RWPE2 (cell line): ENCODE measurements at places on chromosomes 6 and 20.

DNA sequence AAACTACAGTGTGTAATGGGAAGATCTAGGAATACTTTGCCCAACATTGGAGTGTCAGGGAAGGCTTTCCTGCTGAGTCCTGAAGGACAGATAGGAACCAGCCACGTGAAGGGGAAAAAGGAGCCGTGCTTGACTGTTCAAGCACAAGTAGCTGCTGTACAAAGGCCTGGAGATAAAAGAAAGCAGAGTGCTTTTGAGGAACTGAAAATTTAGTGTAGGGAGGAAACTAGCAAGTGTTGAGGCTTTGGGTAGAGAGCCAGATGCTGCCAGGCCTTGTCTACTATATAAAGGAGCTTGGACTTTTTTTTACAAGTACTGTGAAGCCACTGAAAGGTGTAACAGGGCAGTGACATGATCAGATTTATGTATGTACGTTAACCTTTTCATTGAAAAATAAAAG, 39.0 kb downstream of the DSE start:
- no peak for DNase-seq
- no peaks in the 10 kb centered on the region for H3K27me3 ChIP-seq
- H3K36me3 ChIP-seq, result peaks cover 14% of the 10 kb centered on the region
- H3K27ac ChIP-seq, result no peak overlapping the region
- H3K4me1 ChIP-seq, result peaks cover 16% of the 10 kb centered on the region

DNA sequence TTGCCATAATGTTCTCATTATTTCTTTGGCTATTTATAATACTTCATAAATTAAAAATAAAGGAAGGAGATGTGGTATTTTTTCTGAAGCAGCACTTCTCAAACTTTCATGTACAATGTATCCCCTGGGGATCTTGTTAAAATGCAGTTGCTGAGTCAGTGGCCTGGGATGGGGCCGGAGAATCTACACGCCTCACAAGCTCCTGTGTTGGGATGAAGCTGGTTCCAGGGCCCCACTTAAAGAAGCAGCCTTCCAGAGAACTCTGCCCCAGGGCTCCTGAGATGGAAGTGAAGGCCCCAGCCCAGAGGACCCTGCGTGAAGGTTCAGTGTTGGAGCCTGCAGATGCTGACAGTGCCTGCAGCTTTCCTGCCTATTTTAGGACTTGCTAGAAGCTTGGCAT, 40.1 kb upstream of the SLC23A2 start:
- no peak for DNase-seq
- H3K36me3 ChIP-seq, result no peaks in the 10 kb centered on the region
- no peak overlapping the region for H3K4me3 ChIP-seq
- H3K27ac ChIP-seq, result no peak overlapping the region
- no peaks in the 10 kb centered on the region for H3K27me3 ChIP-seq

GRCh38 chr6:143248359-143248758, 187.7 kb downstream of the AIG1 start:
- no peak overlapping the region for H3K4me3 ChIP-seq
- no peaks in the 10 kb centered on the region; the same call in 1 of the 2 replicates for H3K36me3 ChIP-seq
- no peak overlapping the region for H3K27ac ChIP-seq
- no peaks in the 10 kb centered on the region for H3K4me1 ChIP-seq

- H3K27ac ChIP-seq, result no peak overlapping the region
- DNase-seq, result no peak
- no peak overlapping the region for H3K4me3 ChIP-seq
- no peaks in the 10 kb centered on the region for H3K27me3 ChIP-seq
- H3K4me1 ChIP-seq, result no peaks in the 10 kb centered on the region
Measured at GRCh38 chr6:148461986-148462577, 119.4 kb downstream of the SASH1 start.

GRCh38 chr20:25216199-25216945, 20.9 kb downstream of the ENTPD6 start:
- H3K27me3 ChIP-seq, result no peaks in the 10 kb centered on the region
- H3K36me3 ChIP-seq, result peaks cover 48% of the 10 kb centered on the region
- H3K27ac ChIP-seq, result no peak overlapping the region

- H3K4me3 ChIP-seq, result no peak overlapping the region
- no peak for DNase-seq
- H3K4me1 ChIP-seq, result peaks cover 79% of the 10 kb centered on the region
Measured at GRCh38 chr6:85460154-85460920, 10.5 kb downstream of the NT5E start.

DNA sequence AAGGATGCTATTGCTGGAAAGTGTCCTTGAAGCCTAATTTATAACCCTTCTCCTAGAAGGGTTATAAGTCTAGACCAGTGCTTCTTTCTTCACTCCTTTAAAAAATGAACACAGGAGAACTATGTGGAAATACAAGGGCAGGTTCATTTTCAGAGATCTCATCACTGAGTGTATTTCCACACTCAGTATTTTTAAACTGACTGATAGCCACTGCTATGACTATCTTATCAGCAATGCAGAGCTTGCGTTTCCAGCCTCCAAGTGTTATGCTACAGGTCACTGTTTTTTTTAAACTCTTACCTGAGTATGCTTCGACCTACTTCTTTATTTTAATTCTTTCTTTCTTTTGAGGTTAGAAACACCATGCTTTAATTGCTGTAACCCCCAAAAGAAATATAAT, 319.1 kb downstream of the ARHGAP18 start:
- no peaks in the 10 kb centered on the region for H3K27me3 ChIP-seq
- no peaks in the 10 kb centered on the region for H3K36me3 ChIP-seq
- DNase-seq, result no peak
- H3K4me3 ChIP-seq, result no peak overlapping the region
- H3K4me1 ChIP-seq, result no peaks in the 10 kb centered on the region
- H3K27ac ChIP-seq, result no peak overlapping the region

GRCh38 chr6:46048646-46049297, 33.1 kb upstream of the CLIC5 start:
- no peaks in the 10 kb centered on the region for H3K27me3 ChIP-seq
- no peaks in the 10 kb centered on the region for H3K36me3 ChIP-seq

GRCh38 chr20:57774111-57774880, 64.5 kb upstream of the PMEPA1 start:
- DNase-seq, result peak; percentile 74
- H3K27ac ChIP-seq, result no peak overlapping the region
- H3K4me1 ChIP-seq, result peaks cover 27% of the 10 kb centered on the region
- H3K4me3 ChIP-seq, result no peak overlapping the region
- no peaks in the 10 kb centered on the region for H3K27me3 ChIP-seq
- H3K36me3 ChIP-seq, result no peaks in the 10 kb centered on the region

GRCh38 chr6:89615882-89616281, 22.7 kb downstream of the LYRM2 start:
- no peak overlapping the region for H3K27ac ChIP-seq
- no peak overlapping the region for H3K4me3 ChIP-seq
- no peak for DNase-seq
- no peaks in the 10 kb centered on the region for H3K4me1 ChIP-seq
- no peaks in the 10 kb centered on the region for H3K36me3 ChIP-seq

DNA sequence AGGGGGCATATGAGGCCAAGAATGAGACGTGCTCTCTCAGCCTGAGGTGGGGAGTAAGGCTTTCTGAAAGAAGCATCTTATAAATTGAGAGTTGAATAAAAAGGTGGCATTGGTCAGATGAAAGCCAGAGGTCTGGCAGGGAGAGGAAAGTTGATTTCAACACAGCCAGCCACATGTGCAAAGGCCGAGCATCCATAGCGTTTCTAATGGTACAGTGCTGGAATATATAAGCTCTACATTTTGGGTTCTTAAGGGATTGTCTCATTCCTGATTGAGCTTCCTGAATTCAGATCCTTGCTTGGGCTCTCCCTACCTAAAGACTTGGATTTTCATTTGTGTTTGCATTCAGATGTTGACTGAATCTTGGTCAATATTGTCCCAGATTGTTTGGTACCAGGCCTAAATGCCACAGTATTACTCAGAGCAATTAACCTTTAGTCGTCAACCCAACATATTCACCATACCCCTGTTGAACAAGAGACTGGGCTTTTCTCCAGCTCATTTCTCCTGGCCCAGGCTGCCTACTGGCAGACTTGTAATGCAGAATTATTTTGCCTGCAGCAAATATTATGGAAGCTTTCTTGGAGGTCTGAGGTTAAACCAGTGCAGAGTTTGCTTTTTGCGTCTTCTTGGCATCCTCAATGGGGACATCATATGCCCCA, 14.5 kb upstream of the BCAS1 start:
- no peak for DNase-seq
- H3K36me3 ChIP-seq, result no peaks in the 10 kb centered on the region
- H3K27me3 ChIP-seq, result peaks cover 4% of the 10 kb centered on the region
- H3K4me3 ChIP-seq, result no peak overlapping the region
- no peaks in the 10 kb centered on the region for H3K4me1 ChIP-seq
- no peak overlapping the region for H3K27ac ChIP-seq

- no peaks in the 10 kb centered on the region for H3K27me3 ChIP-seq
- DNase-seq, result no peak
- H3K27ac ChIP-seq, result peak overlapping the region; percentile 52
- H3K4me1 ChIP-seq, result peaks cover 16% of the 10 kb centered on the region
Measured at GRCh38 chr6:34223381-34223955, 13.2 kb upstream of the HMGA1 start.

DNA sequence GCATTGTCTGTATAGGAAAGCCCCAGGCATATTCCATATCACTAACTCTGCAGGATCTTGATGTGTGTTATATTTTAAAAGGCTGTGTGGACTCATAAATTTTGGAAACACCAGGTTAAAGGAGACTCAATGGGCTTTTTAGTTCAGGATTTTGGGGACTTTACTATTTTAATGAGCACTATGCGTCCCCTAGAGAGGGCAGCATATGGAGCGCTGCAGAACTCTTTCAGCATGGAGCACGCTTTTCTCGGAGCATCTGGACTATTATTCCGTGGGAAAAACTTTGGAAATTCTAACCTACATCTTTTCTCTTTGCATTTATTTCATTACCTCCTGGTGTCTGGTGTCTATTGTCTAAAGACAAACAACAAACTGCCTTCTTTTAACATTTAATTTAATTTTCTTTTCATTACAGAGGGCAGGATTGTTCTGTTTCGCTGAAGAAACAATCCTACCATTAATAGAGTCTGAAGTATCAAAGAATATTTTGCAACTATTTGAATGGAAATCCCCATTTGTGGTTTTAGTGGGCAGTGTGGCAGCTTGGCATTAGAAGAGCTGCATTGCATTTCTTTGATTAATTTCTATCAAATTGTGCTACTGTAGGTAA, 399.9 kb upstream of the HSF2 start:
- no peaks in the 10 kb centered on the region for H3K27me3 ChIP-seq
- no peaks in the 10 kb centered on the region for H3K4me1 ChIP-seq
- DNase-seq, result no peak
- no peaks in the 10 kb centered on the region for H3K36me3 ChIP-seq

- no peaks in the 10 kb centered on the region for H3K27me3 ChIP-seq
- no peak overlapping the region for H3K4me3 ChIP-seq
- H3K4me1 ChIP-seq, result peaks cover 11% of the 10 kb centered on the region
- DNase-seq, result no peak
Measured at GRCh38 chr6:169160091-169160854, 93.4 kb downstream of the THBS2 start.

DNA sequence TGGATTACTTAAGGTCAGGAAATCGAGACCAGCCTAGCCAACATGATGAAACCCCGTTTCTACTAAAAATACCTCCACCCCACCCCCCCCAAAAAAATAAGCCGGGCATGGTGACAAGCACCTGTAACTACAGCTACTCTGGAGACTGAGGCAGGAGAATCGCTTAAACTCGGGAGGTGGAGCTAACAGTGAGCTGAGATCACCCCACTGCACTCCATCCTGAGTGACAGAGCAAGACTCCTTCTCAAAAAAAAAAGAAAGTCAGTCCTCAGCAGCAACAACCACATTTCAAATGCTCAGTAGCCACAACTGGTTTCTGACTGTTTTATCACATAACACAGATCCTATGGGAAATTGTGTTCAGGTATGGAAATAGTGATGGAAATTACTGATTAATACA, 135.3 kb downstream of the HFE start:
- peaks cover 28% of the 10 kb centered on the region for H3K4me1 ChIP-seq
- DNase-seq, result no peak
- H3K36me3 ChIP-seq, result peaks cover 17% of the 10 kb centered on the region
- no peak overlapping the region for H3K4me3 ChIP-seq
- H3K27ac ChIP-seq, result peak overlapping the region; percentile 92

DNA sequence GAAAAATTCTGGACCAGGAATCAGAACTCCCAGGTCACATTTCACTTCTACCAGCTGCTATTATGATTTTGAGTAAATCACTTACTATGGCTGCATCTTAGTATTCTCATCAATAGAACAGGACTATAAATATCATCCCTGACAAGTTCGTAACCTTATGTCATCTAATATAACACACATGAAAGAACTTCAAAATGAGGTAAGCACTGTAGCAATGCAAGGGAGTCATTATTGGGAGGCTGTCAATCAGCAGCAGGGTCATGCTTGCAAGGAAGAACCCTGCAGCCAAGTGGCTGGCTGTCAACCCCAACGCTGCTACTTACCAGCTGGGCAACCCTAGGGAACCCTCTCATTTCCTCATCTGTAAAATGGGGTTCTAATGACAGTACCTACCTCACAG, 123.3 kb upstream of the B3GAT2 start:
- no peak overlapping the region for H3K27ac ChIP-seq
- no peak for DNase-seq
- no peaks in the 10 kb centered on the region for H3K4me1 ChIP-seq
- no peak overlapping the region for H3K4me3 ChIP-seq
- H3K36me3 ChIP-seq, result no peaks in the 10 kb centered on the region

DNA sequence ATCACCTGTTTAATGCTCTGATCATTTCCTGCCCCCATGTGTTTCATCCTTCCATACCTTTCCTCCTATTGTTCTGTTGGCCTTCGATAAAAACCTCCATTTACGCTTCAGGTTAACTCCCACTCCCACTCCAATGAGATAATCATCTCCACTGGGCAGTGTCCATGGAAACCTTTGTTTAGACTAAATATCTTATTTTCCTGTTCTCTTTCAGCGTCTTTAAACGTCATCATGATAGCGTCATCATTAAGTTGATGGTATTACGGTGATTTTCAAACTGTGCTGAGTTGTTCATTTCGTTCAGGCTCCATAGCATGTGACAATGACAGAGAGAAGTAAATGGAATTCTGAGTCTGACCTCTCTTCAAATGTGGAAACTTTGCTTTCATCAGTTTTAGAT, 970.5 kb upstream of the SLC35B3 start:
- no peaks in the 10 kb centered on the region for H3K27me3 ChIP-seq
- H3K36me3 ChIP-seq, result no peaks in the 10 kb centered on the region
- no peak for DNase-seq
- H3K4me1 ChIP-seq, result peaks cover 17% of the 10 kb centered on the region

DNA sequence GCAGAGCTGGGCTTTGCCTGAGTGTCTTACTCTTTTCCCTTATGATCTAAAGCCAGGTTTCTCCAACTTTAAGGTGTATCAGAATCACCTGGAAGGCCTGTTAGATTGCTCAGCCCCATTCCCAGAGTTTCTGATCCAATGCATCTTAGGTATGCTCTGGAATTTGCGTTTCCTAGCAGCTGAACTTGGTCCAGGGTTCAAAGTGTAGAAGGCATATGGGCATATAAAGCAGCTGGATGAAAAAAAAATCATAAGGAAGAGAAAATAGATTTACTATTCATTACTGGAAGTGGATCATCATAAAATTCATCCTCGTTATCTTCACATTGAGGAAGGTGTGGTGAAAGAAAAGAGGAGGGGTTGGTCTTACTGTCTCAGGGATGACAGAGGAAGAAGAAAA, 56.8 kb upstream of the CDKAL1 start:
- H3K36me3 ChIP-seq, result peaks cover 34% of the 10 kb centered on the region
- no peaks in the 10 kb centered on the region for H3K4me1 ChIP-seq
- H3K27me3 ChIP-seq, result no peaks in the 10 kb centered on the region
- H3K27ac ChIP-seq, result no peak overlapping the region
- no peak overlapping the region for H3K4me3 ChIP-seq
- no peak for DNase-seq
